Activated naive CD4-positive, alpha-beta T cell treated with anti-CD3 and anti-CD28 coated beads, Interleukin-2, amount 10 ng/mL, durations not matched to agents 7 days and 5 days (primary cell): ENCODE measurements at places on chromosomes 16 and 17.

DNA sequence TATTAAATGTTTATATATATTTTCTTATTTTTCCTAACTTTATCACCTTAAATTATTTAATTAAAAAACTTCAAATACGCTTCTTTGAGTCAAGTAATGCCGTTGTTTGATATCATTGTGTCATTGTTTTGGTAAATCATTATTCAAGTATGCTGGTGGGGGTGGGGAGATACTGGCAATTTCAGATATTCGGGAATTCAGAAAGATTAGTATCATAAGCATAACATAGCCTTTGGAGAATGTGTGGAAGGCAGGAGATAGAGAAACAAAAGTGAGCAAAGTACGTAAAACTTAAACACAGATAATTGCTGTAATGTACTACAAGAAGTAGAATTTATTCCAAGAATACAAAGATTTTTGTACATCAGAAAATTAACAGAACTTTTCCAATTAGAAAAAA, 49.8 kb downstream of the TANC2 start:
- no peaks in the 10 kb centered on the region for H3K27me3 ChIP-seq
- DNase-seq: no peak
- peaks cover 3% of the 10 kb centered on the region for H3K36me3 ChIP-seq

GRCh38 chr17:17751489-17752088, 70.3 kb downstream of the RAI1 start:
- peaks cover 5% of the 10 kb centered on the region for H3K36me3 ChIP-seq
- peak overlapping the region; percentile 98 for H3K27ac ChIP-seq
- H3K4me1 ChIP-seq: peaks cover 74% of the 10 kb centered on the region
- H3K4me3 ChIP-seq: peak overlapping the region; percentile 89
- H3K27me3 ChIP-seq: no peaks in the 10 kb centered on the region

GRCh38 chr16:75341564-75342307, 90.3 kb upstream of the BCAR1 start:
- H3K4me3 ChIP-seq: no peak overlapping the region
- DNase-seq: no peak
- H3K27ac ChIP-seq: no peak overlapping the region
- H3K27me3 ChIP-seq: peaks cover 12% of the 10 kb centered on the region

DNA sequence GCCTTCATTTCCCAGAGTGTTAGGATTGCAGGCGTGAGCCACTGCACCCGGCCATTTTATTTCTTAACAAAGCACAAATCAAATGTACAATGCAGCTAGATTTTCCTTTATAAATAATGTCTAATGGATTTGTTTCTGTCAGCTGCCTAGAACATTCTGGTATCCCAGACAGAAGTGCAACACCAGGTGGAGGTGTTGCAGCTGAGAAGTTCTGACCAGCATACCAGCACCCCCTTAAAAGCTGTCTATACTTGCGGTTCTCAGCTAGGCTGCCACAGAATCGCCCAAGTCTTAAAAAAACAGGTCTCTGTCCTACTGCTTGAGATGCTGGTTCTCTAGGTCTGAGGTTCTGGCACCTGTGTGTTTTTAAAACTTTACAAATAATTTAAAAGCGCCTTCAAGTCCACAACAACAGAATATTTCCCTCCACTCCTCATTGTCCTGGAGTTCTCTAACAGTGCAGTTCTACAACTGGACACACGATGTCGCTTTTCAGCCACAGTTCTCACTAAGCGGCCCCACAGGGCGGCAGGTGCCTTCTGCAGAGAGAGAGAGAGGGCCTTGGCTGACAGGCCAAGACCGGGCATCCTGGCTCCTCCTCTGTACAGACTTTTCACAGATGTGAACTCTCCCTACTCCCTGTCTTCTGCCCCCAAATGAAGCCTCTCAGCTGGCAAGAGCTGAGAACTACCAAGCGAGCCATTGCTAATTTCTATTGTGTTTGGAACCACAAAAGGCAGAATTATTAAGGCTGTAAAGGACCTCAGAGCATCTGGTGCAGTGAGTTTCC, 32.6 kb upstream of the MEOX1 start:
- no peak overlapping the region for H3K27ac ChIP-seq
- no peaks in the 10 kb centered on the region for H3K4me1 ChIP-seq
- no peaks in the 10 kb centered on the region for H3K36me3 ChIP-seq

DNA sequence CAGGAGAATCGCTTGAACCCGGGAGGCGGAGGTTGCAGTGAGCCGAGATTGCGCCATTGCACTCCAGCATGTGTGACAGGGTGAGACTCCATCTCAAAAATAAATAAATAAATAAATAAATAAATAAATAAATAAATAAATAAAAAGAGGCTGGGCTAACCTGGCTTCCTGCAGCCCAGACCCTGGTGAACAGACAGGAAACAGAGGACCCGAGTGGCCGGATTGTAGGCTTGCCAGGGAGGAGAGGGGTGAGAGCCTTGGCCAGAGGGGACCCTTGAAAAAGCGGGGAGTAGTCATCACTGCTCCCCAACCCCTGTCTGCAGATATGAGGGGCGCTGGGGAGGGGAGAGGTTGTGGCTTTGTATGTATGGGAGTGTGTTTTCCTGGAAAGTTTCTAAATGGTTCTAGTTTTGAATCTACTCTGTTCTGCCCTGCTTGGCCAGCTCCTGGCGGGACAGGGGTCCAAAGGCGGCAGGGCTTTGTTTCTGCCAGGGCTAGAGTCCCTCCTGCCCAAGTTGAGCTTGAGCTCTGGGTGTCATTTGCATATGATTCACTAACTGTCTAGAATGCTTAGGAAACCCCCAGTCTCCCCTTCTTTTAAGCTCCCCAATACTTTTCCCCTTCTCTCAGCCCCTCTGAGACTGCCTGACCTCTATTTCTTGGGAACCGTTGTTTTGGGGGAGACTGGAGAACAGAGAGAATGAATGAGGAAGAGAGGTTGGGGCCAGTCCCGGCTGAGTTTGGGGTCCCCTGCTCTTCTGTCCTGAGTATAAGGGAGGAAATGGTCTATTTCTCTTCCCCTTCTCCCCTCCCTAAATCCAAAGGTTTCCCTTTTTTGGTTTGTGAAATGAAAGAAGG, 16.4 kb downstream of the RARA start:
- H3K4me3 ChIP-seq: peak overlapping the region; percentile 71
- H3K4me1 ChIP-seq: peaks cover 87% of the 10 kb centered on the region
- H3K36me3 ChIP-seq: peaks cover 33% of the 10 kb centered on the region
- H3K27ac ChIP-seq: peak overlapping the region; percentile 91
- H3K27me3 ChIP-seq: no peaks in the 10 kb centered on the region

DNA sequence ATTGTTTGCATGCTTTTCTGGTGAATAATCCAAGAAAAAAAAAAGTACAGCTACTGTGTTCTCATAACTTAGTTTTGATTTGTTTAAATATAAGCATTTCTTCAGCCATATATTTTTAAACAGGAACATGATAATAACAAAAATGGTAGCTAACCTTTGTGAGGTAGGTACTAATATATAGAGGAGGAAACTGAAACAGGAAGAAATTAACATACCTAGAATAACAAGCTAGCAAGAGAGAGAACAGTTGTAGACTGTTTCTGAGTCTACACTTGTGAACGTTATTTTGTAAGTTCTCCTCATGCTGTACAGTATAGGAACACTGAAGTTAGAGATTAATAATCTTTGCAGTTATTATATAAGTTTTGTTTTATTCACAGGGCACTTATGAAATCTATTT, 49.3 kb downstream of the NSRP1 start:
- H3K4me1 ChIP-seq: peaks cover 6% of the 10 kb centered on the region
- H3K4me3 ChIP-seq: no peak overlapping the region
- no peaks in the 10 kb centered on the region for H3K27me3 ChIP-seq
- DNase-seq: no peak

GRCh38 chr16:29904947-29905346, 4.7 kb downstream of the ASPHD1 start:
- DNase-seq: no peak
- peaks cover 17% of the 10 kb centered on the region for H3K27me3 ChIP-seq
- no peak overlapping the region for H3K4me3 ChIP-seq
- no peaks in the 10 kb centered on the region for H3K36me3 ChIP-seq

- H3K36me3 ChIP-seq: no peaks in the 10 kb centered on the region
- no peak for DNase-seq
- no peak overlapping the region for H3K27ac ChIP-seq
- no peak overlapping the region for H3K4me3 ChIP-seq
- no peaks in the 10 kb centered on the region for H3K4me1 ChIP-seq
These were observed 154.1 kb upstream of the RPL38 start for GRCh38 chr17:74049167-74049966.
